Muscle of leg (tissue), 16 donors: ENCODE measurements at places on chromosomes 7 and 10. TPM values are rescaled to one million over a fixed set of nuclear protein-coding genes. Genes with fewer than 3 reads are reported as not detected.

AMZ1 gene
- 0.20 TPM for polyA plus RNA-seq

KLF14 gene
- 1.2 TPM for polyA plus RNA-seq

MALRD1 gene
- 1.3 TPM for polyA plus RNA-seq

CLRN3 gene
- polyA plus RNA-seq: 0.15 TPM

FZD8 gene
- polyA plus RNA-seq: 43.6 TPM

ABCC2 gene
- 0.42 TPM for polyA plus RNA-seq

MEIG1 gene
- polyA plus RNA-seq: 0.64 TPM

DLG5 gene
- polyA plus RNA-seq: 24.9 TPM

C10orf67 gene
- 0.08 TPM for polyA plus RNA-seq

ERVW-1 gene
- 0.68 TPM for polyA plus RNA-seq

PLCE1 gene
- polyA plus RNA-seq: 38.2 TPM

OR2A1 gene
- 0.37 TPM for polyA plus RNA-seq

SDK1 gene
- 3.5 TPM for polyA plus RNA-seq

COL28A1 gene
- polyA plus RNA-seq: 0.63 TPM

LRRD1 gene
- polyA plus RNA-seq: 0.11 TPM

CH25H gene
- 2.8 TPM for polyA plus RNA-seq

TUBAL3 gene
- polyA plus RNA-seq: 0.28 TPM

BLNK gene
- 3.2 TPM for polyA plus RNA-seq

CALML5 gene
- polyA plus RNA-seq: not detected

FAM3C gene
- 87.8 TPM for polyA plus RNA-seq

EPO gene
- polyA plus RNA-seq: not detected

TAS2R5 gene
- polyA plus RNA-seq: 0.61 TPM

ZNF727 gene
- polyA plus RNA-seq: not detected

PDZD7 gene
- polyA plus RNA-seq: 0.41 TPM

PWWP2B gene
- polyA plus RNA-seq: 8.3 TPM

NRF1 gene
- 14.7 TPM for polyA plus RNA-seq

ZNF786 gene
- polyA plus RNA-seq: 4.5 TPM

TEX47 gene
- polyA plus RNA-seq: not detected

POLR2J2 gene
- polyA plus RNA-seq: 0.75 TPM

SLC26A5 gene
- 0.15 TPM for polyA plus RNA-seq

SNX10 gene
- polyA plus RNA-seq: 2.2 TPM

C10orf53 gene
- polyA plus RNA-seq: not detected

TAS2R3 gene
- 0.36 TPM for polyA plus RNA-seq

JAZF1 gene
- polyA plus RNA-seq: 28.1 TPM

NET1 gene
- 127 TPM for polyA plus RNA-seq
